ENCODE measurements at places on chromosomes 2 and 18.

DNA sequence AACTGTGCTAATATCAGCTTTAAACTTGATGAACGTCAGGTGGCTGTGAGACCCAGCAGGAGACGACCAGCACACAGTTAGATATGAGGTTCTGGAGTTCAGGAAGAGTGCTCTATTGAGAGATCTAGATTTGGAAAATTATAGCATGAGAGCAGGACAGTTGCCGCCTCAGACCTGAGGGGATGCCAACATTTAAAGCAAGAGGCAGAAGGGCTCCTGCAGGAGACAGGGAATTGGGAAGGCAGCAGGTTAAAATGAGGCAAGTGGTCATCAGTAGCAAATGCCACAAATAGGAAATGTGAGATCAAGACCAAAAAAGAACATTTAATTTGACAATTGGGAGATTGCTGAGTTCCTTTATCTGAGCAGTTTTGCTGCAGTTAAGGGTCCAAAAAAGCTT, 471.9 kb downstream of the TGIF1 start:
- DNase-seq = no peak

DNA sequence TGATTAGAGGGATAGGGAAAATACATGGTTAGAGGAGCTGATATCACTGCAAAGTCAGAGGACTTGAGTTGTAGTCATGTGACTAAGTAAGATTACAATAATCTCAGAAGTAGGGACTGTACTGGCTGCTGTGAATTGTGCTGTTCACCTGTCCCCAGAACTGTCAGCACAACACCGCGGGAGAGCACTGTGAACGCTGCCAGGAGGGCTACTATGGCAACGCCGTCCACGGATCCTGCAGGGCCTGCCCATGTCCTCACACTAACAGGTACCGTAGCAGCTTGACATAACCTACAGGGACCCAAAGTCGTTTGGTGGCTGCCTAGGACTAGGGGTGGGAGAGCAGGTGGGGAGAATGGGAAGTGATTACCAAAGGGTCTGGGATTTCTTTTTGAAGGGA, 132.8 kb upstream of the TTC39C start:
- DNase-seq = no peak

DNA sequence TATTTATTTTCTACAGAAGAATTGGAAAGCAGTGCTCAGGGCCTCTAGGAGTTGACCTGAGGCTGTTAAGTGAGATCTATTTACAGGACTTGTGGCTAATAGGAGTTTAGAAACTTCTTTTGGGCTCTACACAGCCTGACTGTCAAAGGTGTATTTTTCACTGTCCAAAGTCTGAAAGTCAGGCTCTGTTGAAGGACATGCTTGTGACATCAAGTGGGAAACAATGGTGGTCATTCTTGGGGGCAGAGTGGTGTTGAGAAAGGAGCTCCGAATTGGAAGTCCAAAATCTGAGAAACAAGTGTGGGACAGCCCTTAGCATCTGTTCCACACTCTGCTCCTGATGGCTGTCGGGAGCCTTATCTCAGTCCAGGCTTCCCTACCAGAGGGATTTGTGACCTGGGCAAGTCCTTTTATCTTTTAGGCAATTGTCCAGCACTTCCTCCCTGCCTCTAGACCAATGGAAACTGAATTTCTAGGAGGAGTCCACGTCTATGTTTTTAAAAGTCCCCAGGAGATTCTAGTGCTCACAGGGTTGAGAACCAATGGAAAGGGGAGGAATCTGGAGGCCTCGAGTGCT, 76.4 kb downstream of the LIPG start:
- DNase-seq = no peak

GRCh38 chr2:112767693-112768330, 3.4 kb upstream of the CKAP2L start:
- DNase-seq = no peak

DNA sequence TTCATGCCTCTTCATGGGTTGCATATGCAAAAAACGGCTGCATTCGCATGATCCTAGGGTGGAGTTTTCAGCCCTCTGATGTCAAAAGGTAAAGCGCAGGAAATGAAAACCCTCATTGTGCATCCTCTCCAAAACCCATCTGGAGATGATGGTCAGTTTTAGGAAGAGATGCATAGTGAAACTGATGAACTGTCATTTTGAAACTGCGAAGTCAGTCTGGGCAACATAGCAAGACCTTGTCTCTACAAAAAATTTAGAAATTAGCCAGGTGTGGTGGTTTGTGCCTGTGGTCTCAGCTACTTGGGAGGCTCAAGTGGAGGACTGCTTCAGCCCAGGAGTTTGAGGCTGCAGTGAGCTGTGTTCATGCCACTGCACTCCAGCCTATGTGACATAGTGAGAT, 2.5 kb upstream of the TTLL4 start:
- no peak for DNase-seq

DNA sequence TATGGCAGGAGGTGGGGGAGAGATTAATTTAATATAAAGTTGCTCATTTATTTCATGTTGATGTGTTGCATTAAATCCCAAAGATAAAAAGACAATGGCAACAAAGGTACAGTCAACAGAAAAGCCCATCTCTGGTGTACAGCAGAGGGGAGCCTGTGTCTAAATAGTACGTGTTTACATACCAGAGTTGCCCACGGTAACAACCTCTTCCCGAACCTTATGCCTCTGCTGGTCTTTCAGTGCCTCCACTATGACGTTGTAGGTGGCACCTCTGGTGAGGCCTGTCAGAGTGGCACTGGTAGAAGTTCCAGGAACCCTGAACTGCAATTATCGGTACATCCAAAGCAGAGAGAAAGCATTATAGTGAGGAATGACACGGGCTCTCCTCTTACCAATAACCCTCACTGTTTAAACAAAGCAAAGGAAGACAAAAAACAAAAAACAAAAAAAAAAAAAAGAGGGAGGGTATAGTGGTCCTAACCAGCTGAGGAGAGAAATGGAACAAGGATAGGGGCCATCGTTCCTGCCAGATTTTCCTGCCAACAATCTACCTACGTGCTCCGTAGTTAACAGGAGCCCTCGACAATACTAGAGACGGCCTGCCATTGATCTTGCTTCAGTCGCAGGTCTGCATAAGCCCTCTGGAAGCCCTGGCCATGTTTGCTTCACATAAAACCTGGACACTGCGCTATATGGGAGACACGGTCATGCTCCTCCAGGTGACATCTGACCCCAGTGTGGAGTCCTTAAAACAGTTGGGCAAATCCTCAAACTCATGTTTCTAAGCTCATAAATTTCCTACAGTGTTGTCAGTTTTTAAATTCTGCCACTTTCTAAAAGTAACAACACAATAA, 58.5 kb downstream of the ATIC start:
- no peak for DNase-seq

- no peak for DNase-seq
Measured at GRCh38 chr18:58026395-58026794, 17.6 kb upstream of the NEDD4L start.

DNA sequence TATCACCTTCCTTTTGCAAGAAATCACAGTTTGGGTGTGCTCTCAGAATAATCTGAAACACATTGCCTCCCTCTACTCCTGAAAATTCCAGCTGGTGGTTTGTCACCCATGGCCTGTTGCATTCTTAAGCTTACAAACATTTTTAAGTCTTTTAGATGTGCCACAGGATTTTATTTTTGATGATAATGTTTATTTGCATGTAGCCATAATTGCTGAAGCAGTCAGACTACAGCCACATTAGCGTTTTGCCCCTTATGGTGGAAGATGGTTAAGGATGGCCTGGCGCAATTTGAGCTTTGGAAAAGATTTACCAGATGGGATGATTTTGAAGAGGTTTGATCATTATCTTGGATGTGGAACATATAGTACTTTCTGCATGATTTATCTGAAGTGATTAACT, 439.5 kb downstream of the MEIS1 start:
- no peak for DNase-seq

GRCh38 chr2:69428981-69429380, 8.3 kb downstream of the NFU1 start:
- DNase-seq = no peak

DNA sequence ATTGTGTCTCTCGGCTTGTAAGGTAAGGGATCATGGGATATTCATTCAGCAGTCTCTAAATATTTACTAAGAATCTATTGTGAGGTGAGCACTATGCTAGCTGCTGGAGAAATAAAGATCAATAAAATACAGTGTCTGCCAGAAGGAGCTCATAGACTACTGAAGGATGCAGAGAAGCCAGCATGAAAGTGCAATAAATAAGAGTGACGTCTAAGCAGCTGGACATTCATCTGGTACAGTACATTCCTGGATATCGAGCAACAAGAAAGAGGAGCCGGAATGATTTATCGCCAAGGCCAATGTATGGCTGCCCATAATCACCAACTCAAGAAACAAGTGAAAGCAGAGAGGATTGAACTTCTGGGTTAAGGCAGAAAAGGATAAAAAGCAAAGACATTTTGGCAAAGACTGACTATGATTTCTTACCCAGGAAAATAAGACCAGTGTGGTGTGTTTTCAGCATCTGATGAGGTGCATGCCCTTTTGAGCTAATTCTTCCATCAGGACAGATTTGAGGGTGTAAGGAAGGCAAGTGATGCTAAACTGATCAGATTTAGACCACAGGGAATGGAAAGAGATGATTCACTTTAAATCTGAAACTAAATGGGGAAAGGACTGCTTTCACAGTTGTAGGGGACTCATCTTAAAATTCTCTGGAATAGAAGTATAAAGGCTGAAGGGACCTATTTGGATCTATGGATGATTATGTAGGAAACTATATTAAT, 18.7 kb upstream of the LMAN1 start:
- DNase-seq = no peak
